ENCODE measurements at places on chromosomes 5 and 9.

DNA sequence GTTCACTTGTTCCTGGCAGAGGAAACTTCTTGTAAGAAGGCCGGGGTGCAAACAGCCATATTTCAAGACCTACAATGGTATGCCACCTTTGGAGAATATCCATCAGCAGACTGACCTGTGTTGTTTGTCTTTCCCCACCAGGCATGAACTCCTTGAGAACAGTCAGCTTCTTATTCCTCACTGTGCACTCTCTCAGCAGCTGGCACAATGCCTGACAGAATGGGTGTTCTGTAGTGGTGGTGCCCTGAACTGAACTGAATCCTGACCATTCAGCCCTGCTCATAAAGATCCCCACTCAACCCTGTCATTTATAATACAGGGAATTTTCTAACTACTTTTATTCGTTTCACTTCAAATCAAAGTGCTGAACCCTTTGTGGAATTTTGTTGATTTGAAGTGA, 206.9 kb downstream of the COX7C start:
- no peak for DNase-seq

GRCh38 chr9:127404631-127405030, 7.7 kb downstream of the SLC2A8 start:
- DNase-seq: no peak

DNA sequence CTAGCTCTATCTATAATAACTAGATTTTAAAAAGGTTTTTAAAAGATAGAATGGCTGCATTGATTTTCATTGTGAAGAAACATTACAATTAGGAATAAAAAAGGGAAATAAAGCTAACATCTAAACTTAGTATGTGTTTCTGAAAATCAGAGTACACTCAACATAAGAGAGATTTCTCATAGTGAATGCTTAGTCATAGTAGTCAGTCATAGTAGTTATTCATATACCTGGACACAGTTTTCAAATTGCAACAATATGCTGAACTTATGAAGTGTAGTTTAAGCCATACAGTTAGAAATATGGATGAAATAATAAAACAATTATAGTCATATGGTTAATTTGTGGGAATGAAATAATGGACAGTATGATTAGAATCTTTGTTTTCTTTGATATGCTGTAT, 273.0 kb upstream of the CTNND2 start:
- no peak for DNase-seq

DNA sequence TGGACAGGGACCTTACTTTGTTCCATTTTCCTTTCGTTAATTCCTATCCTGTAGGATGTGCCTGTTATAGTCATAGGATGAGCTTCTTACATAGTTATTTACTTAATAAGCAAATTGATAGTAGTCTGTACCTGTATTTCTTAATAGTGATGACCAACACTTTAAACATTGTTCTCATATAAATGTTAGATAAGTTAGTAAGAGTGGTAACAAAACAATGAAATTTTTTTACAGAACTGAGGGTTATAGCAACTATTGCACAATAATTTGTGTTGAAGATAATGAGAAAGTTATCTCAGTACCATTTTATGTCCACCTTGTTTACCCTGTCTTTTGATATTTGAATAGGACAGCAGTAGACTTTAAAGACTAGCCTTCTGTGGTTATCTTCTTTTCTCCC, 162.9 kb upstream of the ELL2 start:
- peak; percentile 33 for DNase-seq

All from fibroblast of mammary gland (primary cell).